ENCODE measurements at places on chromosomes 11 and 22.

GRCh38 chr11:420911-421321 is 6.1 kb upstream of the SIGIRR start:
- no peak for DNase-seq

- DNase-seq, result no peak
Measured at GRCh38 chr11:8344346-8344745, 80.7 kb upstream of the LMO1 start.

- no peak for DNase-seq
Measured at GRCh38 chr11:12160680-12161079, 50.3 kb downstream of the MICAL2 start.

GRCh38 chr11:125625225-125625629 is 264 bp downstream of the CHEK1 start:
- no peak for DNase-seq

- DNase-seq, result no peak
Measured at GRCh38 chr11:61814247-61814957, 2.4 kb downstream of the FADS1 start.

DNA sequence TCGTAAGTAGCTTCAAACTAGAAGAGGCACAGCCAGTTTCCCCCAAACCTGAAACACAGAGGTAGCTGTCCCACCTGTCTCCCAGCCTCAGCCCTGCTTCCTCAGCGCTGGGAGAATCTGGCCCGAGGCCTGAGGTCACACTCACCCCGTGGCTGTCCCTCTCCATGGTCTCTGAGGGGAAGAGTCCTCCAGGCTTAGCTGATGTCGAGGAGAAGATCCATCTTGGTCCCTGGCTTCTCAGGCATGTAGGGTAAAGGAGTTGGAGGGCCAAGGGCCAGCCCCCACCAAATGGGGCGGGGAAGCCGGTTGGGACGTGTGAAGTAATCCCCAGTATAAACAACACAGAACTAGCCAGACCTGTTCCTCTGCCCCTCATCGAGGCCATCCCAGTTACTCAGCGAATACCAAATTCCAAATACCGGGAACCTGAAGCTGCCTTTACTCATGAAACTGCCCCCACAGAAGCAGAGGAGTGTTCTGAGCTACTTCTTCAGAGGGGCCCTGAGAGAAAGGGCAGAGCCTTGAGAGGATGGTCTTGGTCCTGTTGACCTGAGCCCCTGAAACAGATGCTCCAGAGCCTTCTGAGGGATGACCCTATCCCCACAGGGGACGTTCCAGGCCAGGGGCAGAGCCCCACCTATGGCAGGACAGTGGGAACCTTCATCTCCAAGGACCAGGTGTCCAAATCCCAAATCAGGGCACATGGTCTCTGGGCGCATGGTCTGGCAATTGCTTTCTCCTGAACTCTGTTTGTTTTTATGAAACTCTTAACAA is at the start of gene TMPRSS13:
TSS of gene TMPRSS13 (minus strand) at position 261 of the 774 bp plus-strand sequence. CDS start at position 166, 95 bp downstream.
- no peak for DNase-seq

- no peak for DNase-seq
Measured at GRCh38 chr22:38017272-38017920, 33.0 kb upstream of the SOX10 start.

GRCh38 chr22:48045369-48045768 is 1282.9 kb downstream of the TBC1D22A start:
- no peak for DNase-seq

DNA sequence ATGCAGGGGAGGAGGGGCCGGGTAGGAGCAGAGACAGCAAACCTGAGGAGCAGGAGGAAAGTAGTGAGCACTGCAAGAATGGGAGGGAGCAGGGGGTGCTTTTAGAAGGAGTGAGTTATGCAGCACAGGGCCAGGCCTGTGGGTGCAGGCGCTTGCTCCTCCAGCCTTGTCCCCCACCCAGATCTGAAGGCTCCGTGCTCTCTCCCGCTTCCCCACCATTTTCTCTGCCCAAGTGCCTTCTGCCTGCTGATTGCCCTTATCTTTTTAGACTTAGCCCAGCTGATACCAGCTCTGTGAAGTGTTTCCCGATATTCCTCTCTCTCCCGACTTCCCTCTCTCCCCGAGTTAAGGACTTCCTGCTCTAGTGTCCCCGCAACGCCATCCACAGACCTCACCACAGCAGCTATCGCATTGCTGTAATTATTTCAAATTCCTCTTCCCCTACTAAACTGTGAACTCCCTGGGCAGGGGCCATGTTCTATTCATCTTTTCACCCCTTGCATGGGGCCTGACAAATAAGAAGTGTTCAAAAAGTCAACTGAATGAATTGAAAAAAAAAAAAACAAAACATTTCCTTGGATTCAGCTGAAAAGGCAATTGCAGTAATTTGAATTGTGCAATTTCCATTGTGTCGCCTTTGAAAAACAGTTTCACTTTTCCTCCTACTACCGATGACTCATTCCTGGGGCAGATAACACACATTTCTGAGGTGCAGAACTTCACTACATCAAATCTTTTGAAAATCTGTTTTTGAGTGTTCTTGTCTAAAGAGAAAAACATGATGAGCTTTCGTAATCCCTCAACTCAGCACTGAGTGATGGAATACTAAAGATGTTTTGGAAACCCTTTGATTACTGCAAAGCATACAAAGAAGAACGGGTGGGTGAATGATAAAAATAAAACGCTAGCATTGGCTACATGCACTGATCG is 69.7 kb upstream of the BMAL1 start:
- no peak for DNase-seq

DNA sequence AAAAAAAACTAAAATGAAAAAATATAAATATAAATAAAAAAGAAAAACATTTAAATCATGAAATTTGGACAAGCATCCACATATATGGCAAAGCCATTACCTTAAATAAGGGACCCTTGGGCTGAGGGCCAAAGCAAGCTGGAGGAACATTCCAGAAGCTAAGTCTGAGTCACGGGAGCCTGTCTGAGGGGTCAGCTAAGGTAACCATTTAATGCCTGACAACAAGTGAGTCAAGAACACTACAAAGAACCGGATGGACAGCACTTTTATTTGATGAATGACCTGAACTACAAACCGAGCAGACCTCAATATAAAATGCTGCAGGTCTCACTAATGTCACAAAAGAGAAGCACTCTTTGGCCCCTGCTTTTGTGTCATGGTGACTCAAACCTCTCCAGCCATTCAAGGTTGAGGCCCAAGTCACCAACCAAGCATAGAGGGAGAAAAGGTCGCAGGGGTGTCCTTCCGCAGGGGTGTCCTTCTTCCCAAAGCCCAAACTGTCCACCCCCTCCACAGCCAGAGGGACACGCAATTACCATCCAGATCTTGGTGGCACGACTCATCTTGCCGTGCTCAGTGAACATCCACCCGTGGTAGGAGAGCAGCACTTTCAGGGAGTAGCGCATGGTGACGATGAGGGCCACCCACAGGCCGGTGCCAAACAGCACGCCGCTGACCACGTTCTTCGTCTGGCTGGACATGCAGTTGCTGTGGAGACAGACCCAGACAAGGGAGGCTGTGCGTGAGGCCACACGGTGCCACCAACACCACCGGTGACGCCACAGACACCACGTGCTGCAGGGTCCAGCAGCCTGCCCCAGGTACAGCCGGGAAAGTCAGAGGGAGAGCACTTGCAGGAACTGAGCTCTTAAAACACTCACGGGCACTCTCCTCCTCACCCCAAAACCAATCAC is 34.5 kb downstream of the CPT1A start:
- no peak for DNase-seq

DNA sequence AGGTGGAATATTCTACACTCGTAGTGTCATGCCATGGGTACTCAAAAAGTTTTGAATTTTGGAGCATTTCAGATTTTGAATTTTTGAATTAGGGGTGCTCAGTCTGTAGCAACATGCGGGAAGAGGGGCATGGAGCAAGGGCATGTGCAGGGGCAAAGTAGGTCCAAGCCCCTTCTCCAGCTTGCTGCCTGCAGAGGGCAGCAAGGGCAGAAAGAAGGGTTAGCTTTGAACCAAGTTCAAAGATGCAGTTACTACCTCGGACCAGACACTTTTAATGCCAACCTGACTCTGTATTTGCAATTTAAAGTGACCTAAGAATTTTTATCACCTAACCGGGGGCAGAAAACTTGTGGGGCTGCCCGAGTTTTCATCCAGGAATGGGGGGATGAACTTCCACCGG is 68.2 kb downstream of the CD82 start:
- no peak for DNase-seq

- DNase-seq, result no peak
Measured at GRCh38 chr11:128323381-128323780, 264.0 kb downstream of the ETS1 start.

GRCh38 chr11:61793829-61794204 is 1.1 kb downstream of the FEN1 start:
- DNase-seq, result no peak

GRCh38 chr11:66768088-66768521 is 39.1 kb upstream of the SPTBN2 start:
- no peak for DNase-seq

- DNase-seq, result no peak
Measured at GRCh38 chr11:93756748-93757147, 15.3 kb downstream of the C11orf54 start.

DNA sequence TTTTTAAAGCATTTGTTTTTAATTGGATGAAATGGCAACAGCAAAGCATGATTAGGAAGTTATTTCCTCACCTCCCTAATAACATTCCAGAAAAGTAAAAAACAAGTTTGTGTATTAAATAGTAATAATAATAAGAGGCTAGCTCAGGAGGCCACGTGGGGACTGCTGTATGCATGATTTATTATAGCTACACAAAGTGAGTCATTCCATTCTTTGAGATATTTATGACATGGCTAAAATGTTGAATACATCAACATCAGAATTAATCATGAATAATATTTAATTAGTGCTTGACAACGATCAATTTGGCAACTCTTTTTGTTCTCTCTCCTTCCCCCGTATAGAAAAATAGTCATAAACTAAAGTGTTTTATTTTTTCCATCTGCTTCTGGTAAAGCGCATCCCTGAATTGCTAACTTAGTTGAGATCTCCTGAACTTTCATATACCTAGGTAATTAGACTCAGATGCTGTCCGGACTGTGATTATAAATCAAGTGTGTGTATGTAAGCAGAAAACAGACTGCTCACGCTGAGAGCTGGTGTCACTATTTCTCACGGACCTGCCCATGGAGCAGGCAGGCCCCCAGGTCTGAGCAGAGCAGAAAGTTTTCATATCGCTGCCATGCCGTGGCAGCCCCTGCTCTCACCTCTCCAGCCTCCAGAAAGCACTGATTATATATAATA is 125.7 kb downstream of the WT1 start:
- no peak for DNase-seq

- DNase-seq, result no peak
Measured at GRCh38 chr11:63768237-63769041, at the start of gene ZFTA. ZFTA (minus strand) TSS chr11:63768775; CDS start chr11:63768622, 153 bp downstream.

- no peak for DNase-seq
Measured at GRCh38 chr11:1843796-1844195, 5.0 kb downstream of the TNNI2 start.

DNA sequence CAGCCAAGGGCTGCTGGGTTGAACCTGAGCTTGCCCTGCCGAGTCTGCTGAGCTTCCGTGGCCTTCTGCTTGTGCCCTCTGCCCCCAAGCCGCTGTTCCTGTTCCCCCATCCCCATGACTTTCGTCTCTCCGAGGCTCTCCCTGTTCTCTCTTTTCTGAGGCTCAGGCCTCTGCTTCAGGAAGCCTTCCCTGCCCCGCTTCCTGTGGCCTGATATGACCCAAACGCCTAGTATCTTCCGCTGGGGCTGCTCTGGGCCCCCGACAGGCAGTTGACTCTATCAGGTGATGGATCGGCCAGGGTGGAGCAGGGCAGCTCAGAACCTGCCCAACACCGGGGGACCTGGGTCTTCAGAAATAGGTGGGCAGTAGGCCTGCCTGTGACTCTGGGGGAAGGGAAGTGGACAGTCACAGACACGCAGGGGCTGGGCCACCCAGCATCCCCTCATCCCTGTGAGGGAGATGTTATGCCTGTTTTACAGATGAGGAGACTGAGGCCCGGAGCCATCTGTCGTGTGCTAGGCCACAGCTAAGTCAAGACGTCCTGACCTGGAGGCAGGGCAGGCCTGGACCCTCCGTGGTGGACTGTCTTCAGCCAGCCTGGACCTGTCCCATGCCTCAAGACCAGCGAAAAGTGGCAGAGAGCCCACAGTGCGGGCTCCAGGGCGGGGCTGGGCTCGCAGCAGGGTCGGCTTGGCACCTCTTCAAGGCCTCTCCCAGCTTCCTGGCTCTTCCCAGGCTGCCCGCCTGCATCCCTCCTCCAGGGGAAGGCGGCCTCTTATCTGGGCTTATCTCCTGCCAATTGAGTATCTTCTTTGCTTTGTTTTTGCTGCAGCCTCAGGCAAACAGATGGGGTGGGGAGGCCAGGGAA is 16.2 kb downstream of the BAD start:
- no peak for DNase-seq

DNA sequence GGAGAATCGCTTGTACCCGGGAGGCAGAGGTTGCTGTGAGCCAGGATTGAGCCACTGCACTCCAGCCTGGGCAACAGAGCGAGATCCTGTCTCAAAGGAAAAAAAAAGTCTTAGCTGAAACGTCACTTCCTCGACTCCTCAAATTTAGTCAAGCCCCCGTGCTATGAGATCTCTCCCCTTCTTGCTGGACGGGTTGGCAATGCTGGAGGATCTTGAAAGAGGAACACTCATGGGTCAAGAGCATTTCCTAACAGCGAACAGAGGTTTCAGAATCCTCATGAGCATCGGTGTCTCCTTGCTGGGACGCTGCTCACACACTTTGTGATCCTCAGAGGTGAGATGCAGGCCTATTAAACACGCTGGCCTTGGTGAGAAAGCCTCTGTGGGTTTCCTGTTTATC is 35.9 kb downstream of the APOL3 start:
- no peak for DNase-seq

DNA sequence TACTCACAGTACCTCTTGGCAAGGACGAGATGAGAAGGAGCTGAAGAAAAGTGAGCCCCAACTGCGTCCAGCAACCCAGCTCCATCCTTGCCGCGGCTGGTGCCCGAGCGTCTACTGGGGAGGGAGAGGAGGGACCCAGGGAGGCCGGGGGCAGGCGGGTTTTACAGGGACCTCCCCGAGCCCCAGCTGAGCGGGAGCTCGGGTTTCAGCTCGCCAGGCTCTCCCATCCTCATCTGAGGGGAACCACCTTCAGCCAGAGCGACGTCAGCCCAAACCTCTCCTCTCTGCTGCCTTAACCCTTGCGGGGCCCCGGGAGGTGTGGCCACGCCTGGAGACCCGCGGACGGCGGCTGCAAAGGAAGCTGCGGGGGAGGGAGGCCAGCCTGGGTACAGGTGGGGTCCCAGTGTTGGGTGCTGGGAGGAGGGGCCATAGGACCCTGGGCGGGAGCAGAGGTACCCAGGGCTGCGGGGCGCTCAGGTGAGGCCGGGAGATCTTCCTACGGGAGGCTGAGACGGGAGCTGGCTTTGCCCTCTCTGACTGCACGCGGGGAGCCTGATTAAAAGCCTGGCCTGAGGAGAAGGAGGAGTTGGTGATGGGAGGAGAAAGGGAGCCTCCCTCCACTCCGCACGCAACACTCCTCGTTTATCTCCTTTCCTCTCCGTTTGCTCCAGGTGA is at the start of gene PAMR1:
TSS of gene PAMR1 (minus strand) at position 116 of the 675 bp plus-strand sequence. CDS start at position 85, 31 bp downstream.
- DNase-seq, result no peak

- no peak for DNase-seq
Measured at GRCh38 chr11:3833449-3833848, 7.3 kb downstream of the RHOG start.

DNA sequence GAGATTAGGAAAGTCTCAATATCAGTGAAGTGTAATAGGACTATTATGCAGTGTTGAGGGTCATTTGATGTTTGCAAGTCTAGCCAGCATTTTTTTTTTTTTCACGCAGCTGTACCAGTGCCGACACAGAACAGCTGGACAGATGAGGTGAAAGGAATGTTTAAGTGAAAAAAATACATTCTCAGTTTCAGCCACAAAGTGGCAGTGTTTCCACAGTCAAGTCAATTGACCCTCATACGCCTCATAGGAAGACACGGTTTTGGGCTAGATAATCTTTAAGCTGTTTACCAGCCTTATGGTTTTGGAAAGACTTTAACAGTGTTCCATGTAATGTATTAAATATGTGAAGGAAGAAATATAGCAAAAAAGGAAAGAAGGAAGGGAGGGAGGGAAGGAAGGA is 349.9 kb upstream of the ANO3 start:
- DNase-seq, result peak; percentile 15

All from NT2/D1 (cell line).